AG08395 (cell line): ENCODE measurements at places on chromosomes 4 and X.

DNA sequence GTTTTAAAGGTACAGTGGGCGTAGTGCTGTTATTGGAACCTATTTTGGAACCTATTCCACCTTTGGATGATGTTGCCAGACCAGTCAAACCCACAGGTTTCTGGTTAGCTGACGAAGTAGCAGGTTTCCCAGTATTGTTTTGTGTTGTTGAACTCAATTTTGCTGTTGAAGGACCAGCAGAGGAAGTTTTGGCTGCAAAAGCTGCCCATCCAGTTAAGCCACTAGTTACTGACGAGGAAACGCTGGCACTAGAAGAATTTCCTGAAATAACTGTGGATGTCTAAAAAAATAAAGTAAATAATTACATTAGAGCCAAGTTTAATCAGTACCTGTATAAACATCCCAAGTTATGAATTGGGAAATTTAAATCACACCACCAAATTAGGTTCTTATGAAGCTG is 25.5 kb downstream of the INTS12 start:
- no peak for DNase-seq

- no peak for DNase-seq
Observed at GRCh38 chr4:10366628-10367027, 90.6 kb downstream of the ZNF518B start.

GRCh38 chrX:18701621-18702361 is 5.7 kb upstream of the PPEF1 start:
- no peak for DNase-seq

- no peak for DNase-seq
Observed at GRCh38 chrX:17638731-17639130, 98.6 kb upstream of the SCML1 start.

GRCh38 chr4:23773884-23774636 is 115.8 kb downstream of the PPARGC1A start:
- no peak for DNase-seq

GRCh38 chr4:54661169-54661568 is 3.4 kb downstream of the KIT start:
- DNase-seq = peak; percentile 78

DNA sequence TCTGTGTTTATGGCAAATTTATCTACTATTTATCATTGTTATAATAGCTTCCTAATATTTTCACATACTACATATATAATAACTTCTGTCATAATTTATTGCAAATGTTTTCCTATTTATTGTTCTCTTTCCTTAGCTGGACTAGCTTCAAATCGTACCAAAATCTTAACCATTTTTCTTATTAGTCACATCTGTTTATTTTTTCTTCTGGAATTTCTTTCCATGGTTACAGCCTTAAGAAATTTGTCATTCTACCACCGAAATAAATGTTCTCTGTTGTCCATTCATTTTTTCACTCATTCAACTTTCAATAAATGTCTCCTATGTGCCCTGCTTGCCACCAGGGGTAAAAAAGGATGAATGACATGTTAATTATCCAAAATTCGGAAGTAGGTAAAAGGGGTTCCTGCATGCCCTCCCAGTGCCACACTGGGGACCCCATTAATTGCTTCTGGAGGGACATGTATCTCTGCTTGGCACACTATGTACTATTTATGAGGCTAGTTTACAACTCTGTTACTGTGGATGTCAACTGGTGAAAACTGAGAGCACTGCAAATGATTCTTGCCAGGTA is 182.1 kb downstream of the SH3KBP1 start:
- DNase-seq = peak; percentile 29

DNA sequence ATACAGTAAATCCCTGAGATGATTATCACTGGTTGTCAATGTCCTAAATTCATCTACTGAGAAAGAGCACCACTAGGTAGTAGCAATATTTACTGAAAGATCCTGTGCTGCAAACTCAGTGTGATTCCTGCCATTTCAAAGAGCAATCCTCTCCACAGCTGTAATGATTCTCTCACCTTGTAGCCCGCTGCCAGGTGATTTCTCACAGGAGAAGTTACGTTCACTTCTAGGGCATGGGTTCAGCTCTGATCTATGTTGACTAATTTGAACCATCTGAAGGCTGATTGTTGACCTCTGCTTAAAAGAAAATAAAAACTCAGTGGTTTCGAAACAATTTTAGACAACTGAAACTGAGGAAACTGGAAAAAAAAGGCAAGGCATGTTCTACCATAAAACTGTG is 197.0 kb downstream of the FAT4 start:
- DNase-seq = no peak

- peak; percentile 25 for DNase-seq
Observed at GRCh38 chr4:147138171-147138570, 192.5 kb upstream of the TTC29 start.

- DNase-seq = no peak
Observed at GRCh38 chr4:33349376-33349775, 2629.2 kb downstream of the PCDH7 start.

DNA sequence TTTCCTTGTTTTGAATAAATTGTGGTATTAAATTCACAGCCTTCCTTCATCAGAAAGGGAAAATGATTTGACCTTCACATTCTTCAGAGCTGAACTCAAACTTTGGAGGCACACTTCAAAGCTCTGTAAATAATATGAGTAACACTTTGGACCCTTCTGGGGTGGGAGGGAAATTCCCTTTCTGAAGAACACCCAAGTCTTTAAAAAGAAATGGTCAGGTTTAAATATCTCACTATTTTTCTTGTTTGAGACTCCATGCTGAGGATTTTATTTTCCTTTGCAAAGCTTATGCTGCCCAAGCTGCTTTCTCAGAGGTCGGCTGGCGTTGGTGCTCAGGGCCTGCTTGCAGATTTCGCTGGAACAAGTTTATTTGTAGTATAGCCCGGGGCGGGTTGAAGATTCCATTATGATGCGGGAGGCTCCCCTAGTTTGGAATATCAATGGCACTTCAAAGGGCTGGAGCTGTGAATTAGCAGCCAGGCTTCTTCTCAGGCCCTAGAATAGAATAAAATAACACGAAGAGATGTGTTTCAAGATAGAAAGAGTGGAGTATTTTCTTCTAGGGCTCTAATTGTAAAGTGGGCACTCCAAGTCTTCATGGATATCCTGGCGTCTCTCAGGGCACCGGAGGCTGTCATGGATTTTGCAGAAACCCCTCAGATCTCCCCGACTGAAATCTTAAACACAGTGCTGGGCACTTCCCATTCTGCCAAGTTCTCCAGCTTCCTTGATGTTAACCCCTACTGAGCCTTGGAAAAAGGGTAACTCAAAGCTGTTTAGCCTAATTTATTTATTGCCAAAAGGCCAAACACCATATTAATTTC is 315.6 kb downstream of the GPAT3 start:
- DNase-seq = peak; percentile 13

GRCh38 chrX:4253092-4253491 is 539.6 kb upstream of the PRKX start:
- DNase-seq = no peak

- DNase-seq = no peak
Observed at GRCh38 chr4:53281438-53281837, 84.4 kb downstream of the SCFD2 start.
